ENCODE measurements at places on chromosomes 7 and 10.

DNA sequence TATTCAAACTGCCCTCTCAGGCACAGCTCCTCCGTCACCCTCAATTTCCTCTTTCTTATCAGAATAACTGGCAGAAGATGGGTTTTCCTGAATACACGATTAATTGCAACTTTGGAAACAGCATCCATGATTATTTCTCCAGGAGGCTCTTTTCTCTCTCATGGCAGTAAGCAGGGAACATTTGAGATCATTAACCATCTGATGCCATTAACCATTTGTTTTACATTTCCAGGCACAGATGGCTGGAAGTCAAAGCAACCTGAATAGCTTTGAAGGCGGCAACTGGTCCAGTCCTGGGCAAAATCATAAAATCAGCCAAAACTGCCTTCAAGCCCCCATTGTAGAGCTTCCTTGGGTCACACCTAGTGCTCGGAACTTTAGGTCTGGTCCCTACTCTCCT lies 289.5 kb upstream of the AOAH start:
- DNase-seq = no peak

DNA sequence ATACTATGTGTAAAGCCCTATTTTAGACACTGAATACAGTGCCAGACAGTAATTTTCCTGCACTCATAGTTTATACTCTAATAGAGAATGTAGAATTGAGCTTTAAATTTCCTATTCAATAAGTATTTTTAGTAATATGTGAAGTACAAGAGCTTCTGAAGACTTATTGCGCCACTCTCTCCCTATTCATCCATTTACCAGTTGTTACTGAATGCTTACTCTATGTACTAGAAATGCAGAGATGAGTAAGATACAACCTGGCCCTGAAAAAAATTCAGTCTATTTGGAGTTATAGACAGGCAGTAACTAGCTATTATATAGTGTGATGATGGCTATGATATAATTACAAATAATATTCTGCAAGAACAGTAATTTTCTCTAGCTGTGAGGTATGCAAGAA lies 98.8 kb downstream of the ADK start:
- DNase-seq = no peak

DNA sequence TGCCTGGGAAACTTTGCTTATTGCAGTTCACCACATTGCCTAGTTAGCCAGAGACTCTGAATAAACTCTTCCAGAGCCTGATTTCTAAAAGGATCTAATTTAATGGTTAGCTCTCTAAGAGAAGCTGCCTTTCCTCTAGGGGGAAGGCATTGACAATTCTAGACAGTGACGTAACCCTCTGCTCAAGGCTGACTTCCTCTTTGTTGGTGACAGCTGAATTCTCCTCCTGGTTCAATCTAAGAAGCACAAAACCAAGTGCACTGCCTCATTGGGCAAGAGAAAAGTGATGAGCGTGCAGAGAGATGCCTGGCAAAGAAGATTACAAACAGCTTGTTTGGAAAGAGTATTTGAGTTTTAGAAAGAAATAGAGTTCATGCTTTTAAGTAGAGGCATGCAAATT lies 102.7 kb downstream of the MACC1 start:
- no peak for DNase-seq

DNA sequence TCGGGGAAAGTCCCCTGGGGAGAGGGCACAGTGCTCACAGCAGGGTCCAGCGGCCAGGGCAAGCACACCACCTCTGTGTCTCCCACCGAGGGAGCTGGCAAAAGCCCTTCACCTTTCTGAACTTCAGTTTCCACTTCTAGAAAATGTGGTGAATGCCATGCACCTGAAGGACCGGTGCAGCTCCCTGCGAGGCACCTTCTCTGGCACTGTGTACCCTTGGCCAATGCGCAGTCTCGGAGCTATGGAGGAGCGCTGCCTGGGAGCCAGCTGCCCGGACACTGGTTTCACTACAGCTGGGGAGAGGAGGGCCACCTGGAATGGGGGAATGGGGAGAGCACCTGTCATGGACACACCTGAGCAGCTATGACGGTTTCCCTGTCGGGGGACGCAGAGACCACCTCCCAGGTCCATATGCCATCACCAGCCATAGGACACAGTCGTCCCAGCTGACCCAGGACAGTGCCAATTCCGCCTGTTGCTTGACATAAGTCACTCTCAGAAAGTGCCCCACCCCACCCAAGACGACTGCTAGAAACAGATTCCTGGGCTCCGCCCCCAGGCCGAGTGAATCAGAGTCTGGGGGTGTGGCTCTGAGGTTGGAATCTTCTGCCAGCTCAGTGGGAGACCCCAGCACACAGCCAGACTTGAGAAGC lies 16.8 kb downstream of the RASGEF1A start:
- no peak for DNase-seq

DNA sequence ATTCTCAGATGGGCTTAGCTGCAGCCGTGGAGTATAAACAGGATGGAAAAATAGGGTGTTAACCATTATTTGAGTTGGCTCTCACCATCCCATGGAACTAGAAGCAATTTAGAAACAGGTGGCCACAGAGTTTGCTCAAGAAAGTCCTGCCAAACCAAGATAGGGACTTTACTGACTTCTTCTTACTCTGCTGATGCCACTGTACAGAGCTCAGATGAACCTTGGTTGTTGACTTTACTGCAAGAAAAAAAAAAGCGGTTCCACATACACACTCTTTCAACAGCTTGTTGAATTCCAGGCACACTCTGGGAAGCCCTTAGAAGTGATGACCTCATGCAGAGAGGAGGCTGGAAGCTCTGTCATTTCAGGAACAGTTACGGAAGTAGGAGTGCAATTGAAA lies 753.4 kb downstream of the NRG3 start:
- DNase-seq = no peak

GRCh38 chr10:95289921-95290421 lies 832 bp downstream of the PDLIM1 start:
- no peak for DNase-seq

DNA sequence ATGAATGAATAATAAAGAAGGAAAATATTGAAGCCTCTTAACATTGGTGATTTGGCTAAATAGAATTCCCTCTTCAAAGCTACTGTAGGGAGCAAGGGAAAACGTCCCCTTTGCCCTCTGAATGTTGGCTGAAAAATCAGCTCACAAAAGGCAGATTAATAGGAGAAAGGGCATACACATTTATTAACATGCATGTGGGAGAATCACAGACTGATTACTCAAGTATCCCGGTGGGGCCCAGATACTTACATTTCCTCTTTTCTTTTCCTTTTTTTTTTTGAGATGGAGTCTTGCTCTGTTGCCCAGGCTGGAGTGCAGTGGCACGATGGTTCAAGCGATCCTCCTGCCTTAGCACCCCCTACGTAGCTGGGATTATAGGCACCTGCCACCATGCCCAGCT lies 68.5 kb downstream of the HK1 start:
- DNase-seq = no peak

DNA sequence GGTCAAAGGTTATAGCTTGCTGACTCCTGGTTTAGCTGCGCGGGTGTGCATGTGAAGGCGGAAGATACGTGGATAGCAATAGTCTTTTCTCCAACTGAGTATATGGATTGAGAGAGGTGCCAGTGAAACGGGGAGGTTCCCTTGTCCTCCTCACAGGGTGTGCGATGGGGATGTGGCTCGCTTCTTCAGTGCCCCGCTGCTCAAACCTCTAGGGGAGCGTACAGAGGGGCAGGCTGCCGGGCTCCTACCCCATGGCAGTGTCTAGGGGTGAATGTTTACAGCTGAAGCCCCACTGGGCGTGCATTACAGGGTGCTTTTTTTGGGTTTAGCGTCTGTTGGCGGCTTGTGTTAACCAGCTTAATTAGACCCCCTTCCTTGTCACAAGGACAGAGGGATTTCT lies 438.5 kb downstream of the CCSER2 start:
- DNase-seq = no peak

GRCh38 chr7:128389085-128389617 lies 20.6 kb downstream of the IMPDH1 start:
- DNase-seq = no peak

DNA sequence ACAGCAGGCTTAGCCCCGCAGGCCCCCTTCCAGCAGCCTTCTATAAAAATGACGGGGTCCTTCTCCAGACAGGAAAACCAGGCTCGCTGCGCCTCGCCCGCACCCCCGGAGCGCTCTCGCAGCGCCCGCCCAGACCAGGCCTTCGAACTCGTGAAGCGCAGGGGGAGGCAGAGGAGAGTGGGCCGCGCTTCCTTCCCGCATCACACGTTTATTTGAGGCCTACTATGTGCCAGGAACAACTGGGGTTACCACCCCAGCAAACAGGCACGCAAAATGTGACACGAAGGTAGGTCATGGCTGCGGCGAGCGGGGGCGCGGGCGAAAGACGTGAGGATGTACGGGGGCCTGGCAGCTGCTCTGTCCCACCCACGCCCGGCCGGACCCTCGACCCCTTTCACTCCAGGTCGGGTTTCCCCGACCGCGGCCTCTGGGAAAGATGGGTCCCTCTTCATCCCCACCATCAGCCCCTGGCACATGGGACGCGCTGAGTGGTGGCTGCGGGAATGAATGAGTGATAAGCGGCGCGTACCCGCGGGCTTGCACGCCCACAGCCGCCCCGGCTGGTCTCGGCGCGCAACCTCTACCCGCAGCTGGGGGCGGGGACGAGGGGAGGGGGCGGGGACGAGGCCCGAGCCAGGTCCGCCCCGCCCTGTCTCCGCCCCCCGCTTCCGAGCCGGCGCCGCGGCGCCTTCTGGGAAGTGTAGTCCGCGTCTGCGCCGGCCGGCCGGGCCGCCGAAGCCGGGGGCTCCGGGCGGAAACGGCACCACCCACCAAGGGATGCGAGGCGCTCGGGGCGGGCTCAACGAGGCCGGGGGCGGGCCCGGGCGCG lies 59.1 kb downstream of the ZNF467 start:
- peak; percentile 60 for DNase-seq

- DNase-seq = peak; percentile 94
These were observed 35.5 kb downstream of the SEMA3C start for GRCh38 chr7:80883154-80884025.

DNA sequence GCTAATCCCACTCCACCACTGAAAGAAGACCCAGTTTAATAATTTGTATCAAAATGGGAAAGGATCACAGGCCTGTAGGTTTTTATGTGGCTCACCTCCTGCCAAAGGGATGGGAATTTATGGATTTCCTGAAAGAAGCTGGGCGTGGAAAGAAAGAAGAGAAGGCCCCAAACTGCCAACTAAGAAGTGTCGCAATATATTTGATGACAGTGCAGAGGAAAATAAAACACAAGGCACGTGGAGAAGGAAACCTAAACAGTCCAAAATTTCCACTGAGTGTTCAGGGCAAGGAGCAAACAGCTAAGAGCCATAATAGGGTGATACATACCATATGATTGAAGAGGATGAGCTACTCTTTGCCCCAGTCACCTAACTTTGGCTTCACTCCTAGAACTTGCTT lies 667.2 kb downstream of the GATA3 start:
- DNase-seq = no peak

DNA sequence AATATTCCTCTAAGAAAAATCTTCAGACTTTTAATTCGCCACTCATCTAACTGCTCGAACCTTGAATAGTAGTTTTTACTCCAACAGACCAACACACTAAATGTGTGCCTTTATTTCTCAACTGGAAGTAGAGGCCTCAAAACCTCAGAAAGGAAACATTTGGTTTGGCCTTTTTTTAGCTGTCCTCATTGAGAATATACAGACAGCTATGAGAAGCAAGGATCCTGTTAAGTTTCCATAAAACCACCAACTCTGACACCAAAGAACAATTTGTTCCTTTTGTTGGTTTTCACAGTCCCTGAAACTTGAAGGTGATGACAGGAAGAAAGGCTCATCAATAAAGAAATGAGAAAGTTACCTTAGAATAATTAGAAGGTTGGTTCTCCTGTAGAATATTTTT lies 199.2 kb upstream of the MEOX2 start:
- no peak for DNase-seq

DNA sequence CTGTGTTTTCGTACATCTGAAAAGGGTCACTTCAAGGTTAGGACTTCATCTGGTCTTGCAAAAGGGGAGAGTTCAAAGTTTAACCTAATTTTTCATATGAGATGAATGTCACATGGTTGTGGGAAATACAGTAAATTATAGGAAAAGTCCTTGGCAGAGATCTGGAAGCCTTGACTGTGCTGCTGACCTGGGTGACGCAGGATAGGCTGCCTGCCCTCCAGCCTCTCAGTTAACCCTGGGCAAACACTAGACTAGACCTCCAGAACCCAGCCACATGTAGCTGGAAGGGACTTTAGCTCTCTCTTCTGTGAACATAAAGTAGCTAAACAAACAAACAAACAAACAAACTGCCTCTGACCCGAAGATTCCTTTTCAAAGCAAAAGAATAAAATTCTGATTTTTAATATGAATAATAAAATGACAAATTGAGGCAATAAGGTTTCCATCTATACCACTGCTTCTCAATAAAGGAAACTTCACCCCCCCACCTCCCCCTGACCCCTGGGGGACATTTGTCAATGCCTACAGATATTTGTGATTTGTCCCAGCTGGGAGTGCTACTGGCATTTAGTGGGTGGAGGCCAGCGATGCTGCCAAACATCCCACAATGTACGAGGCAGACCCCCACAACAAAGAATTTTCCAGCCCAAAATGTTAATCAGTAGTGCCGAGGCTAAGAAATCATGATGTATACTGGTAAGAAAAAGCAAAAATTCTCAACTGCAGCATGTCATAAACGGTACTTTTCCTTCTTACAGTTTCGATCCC lies 75.2 kb upstream of the PRR15 start:
- no peak for DNase-seq

DNA sequence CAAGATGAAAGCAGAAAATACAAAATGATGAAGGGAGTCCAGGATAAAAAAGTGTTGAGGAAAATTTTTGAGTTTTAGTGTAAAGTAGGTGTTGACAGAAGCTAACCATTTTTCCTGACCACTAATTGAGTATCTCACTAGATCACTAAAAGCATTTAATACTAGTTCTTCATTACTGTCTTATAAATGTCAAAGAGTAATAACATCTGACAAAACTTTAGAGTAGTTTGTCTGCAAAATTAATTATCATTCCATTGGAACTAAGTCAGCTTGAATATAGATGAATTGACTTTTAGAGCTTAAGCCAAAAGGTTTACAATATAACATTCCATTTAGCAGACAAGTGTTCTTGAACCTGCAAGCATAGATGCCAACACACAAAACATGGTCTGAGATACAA lies 232.9 kb downstream of the FOXP2 start:
- DNase-seq = no peak

DNA sequence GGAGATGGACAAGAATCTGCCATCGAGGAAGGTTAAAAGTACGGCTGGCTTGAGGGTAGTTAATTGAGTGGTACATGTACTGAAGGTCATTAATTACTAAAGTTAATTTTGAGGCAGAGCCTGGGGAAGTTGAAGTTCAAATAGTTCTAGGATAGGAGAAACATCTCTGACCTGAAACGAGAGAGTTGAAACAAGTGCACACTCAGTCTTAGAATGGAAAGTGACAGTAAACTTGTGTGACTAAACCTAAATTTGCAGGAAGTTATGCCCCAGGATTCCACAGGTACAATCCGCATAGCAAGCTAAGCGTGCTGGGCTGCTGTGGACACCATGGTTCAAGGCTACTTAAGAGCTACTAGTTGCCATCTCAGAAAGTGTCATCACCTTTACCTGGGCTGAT lies 209.9 kb downstream of the CHCHD3 start:
- no peak for DNase-seq

DNA sequence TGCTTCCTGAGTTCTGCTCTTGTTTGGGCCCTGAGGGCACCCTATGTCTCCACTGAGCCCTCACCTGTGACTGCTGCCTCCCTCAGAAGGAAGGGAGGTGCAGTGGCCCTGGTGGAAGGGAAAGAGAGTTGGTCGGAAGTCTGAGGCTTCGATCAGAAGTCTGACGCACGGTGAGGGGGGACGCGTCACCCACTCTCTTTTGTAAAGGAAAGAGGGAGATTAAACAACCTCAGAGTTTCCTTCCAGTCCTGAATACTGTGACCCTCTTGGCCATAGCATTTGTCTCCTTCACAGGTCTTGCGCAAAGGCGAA lies 31.4 kb upstream of the TRIM8 start:
- no peak for DNase-seq

Data from SJSA1 (cell line).